ENCODE measurements at places on chromosomes 16 and 17.

- DNase-seq: no peak
Measured at GRCh38 chr17:1095853-1096173, 84.0 kb downstream of the ABR start.

GRCh38 chr17:74677558-74678466 is 34.9 kb downstream of the CD300LF start:
- no peak for DNase-seq

DNA sequence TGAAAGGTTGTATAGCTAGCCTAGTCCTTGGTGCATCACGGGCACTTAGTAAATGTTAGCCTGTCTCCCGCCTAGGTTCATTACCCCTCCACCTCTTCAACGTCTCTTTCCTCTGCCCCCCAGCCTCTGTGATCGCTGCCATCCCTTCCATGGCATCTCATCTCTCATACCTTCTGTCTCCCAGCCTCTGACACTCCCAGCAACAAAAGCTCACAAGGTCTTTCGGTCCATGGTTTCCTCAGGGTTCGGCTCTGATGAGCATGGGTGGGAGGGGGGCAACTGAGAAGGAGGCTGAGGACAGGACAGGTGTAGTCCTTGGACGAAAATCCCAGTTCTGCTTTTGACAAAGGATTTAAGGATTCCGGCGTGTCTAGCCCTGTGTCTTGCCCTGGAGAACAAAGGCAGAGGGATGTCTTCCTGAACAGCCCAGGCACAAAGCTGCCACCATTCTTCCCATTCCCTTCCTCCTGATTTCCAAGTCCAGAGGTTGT is 16.7 kb downstream of the CCR7 start:
- DNase-seq: no peak

- DNase-seq: no peak
Measured at GRCh38 chr17:33484559-33484958, 191.5 kb upstream of the ASIC2 start.

- peak; percentile 36 for DNase-seq
Measured at GRCh38 chr17:82334622-82335394, 1.2 kb upstream of the SECTM1 start.

GRCh38 chr17:76385892-76386786 is 1.7 kb downstream of the SPHK1 start:
- peak; percentile 85 for DNase-seq

GRCh38 chr16:11484691-11485258 is 101.9 kb downstream of the LITAF start:
- DNase-seq: no peak

GRCh38 chr16:85286066-85286831 is 174.0 kb upstream of the CIBAR2 start:
- DNase-seq: no peak

GRCh38 chr16:86611941-86612340 is 33.6 kb downstream of the FOXL1 start:
- DNase-seq: no peak

DNA sequence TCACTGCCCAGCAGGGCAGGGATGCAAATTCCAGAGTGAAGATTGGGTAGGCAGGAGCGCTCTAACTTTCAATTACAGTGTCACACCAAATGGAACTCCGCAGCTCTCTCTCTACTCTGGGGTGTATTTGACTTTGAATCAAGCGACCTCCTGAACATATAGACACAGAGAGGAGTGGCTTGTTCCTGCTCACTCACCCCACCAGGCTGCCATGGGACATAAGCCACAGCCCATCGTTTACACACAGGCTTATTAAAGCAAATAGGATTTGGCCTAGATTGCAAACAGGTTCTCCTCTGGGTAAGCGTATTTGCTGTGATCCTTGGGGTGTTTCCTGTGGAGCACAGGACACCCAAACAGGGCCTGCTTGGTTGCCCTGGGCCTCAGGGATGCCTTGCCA is 281.6 kb upstream of the CCL2 start:
- no peak for DNase-seq

DNA sequence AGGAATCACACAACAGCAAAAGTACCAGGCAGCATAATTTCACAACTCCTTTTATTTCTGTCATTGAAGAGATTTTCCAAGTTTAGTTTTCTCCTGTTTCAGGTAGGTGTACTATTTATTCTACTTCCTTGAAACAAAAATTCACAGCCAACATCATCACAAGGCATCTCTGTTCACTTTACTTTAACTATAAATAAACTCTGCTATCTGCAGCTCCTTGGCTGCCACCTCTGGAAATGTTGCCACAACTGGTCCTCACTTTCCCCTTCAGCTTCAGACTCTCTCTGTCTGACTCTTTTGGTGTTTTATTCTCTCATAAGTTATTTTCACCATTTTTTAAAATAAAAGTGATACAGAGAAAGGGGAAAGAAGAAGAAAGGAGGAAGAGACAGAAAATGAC is 27.9 kb upstream of the KIF2B start:
- no peak for DNase-seq

DNA sequence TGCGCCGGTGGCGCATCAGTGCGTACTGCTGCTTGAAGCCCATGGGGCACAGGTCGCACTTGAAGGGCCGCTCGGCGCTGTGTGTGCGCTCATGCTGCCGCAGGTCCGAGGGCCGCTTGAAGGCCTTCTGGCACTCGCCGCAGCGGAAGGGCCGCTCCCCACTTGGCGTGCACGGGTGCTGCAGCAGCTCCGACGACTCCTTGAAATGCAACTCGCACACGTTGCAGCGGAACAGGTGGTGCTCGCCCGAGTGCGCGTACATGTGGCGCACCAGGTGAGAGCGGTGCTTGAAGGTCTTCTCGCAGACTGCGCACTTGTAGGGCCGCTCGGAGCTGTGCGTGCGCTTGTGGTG is 3.3 kb downstream of the ZNF319 start:
- DNase-seq: no peak

- DNase-seq: no peak
Measured at GRCh38 chr17:34156741-34157589, 98.1 kb upstream of the CCL2 start.

- no peak for DNase-seq
Measured at GRCh38 chr17:68399638-68400403, 57.5 kb downstream of the WIPI1 start.

DNA sequence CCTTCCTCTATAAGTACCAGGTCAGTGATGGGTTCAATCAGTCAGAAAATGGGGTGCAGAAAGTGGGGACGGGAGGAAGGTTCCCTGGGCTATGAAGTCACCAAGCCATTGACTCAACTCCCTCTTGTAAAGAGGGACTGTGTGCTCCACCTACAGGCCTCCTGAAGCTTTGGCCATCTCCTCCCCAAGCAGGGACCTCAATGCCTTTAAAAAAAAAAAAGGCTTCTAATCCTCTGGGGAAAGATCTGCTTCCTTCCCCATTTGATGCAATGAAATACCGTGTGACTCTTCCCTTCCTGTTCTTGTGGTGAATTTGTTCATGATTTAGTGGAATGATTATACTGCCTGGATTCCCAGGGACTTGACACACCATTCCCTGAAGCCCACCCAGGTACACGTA is 30.8 kb downstream of the VWA3A start:
- no peak for DNase-seq

DNA sequence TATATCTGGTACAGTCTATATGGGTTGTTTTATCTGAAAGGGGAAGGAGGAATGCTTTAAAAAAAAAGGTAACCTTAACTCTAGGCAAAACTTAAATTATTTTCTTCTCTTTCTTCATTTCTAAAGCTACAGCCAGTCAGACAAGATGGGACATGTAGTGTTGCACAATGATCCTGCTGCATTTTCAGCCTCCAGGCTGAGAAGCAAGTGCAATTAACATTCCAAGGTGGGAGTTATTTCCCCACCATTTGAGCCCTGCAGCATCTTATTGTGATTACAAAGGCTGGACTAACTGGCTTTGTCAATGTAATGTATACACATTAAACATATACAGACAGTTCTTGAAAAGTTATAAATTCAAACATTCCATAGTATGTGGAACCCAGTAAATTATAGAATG is 22.6 kb upstream of the NF1 start:
- DNase-seq: no peak

- no peak for DNase-seq
Measured at GRCh38 chr17:57068222-57068658, 16.8 kb upstream of the AKAP1 start.

DNA sequence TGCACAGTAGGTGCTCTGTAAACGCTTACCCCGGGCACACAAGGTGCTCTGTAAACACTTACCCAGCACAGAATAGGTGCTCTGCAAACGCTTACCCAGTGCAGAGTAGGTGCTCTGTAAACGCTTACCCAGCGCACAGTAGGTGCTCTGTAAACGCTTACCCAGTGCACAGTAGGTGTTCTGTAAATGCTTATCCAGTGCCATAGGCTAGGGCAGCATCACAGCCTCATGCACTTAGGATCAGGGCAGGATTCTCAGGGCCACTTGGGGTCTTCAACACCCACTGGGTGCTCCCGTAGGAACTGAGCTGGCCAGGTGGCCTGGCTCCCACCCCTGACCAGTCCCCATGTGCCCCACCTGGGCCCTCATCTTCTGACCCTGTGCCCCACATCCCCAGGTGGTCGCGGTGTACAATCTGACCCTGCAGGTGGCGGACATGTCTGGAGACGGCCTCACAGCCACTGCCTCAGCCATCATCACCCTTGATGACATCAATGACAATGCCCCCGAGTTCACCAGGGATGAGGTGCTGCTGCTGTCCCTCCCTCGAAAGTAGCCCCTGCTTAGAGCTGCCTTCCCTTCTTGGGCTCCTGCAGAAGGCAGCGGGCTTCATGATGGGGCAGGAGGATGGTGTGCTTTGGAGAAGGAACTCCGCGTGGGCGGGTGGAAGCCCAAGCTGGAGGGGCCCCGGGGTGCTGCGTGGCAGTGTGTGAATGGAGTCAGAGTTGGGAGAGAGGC is 13.1 kb downstream of the SLC22A31 start:
- DNase-seq: no peak

- peak; percentile 79 for DNase-seq
Measured at GRCh38 chr16:89093602-89094251, at the start of gene ACSF3. Gene ACSF3 (plus strand): TSS chr16:89093852. CDS start chr16:89100682, 6,830 bp downstream.

GRCh38 chr17:57916925-57917858 is 38.0 kb downstream of the CUEDC1 start:
- DNase-seq: peak; percentile 34

DNA sequence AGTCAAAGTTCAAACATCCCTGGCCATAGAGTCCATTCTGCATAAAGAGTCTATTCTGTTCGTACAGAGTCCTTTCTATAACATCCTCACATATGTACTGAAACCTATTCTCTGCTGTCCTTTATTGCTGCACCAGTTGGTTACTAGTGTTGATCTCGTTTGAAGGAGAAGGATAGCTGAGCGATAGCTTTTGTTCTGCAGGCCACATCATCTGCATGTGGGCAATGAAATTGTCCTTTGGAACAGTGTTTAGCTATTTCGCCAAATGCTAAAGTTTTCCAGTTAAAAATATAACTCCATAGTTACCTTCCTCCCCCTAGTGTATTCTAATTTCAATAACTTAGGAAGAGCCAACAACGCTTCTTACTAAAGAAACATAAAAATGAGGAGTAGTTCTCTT is 6.0 kb downstream of the RHOT1 start:
- no peak for DNase-seq

GRCh38 chr17:36947922-36948716 is 635 bp upstream of the AATF start:
- peak; percentile 35 for DNase-seq

DNA sequence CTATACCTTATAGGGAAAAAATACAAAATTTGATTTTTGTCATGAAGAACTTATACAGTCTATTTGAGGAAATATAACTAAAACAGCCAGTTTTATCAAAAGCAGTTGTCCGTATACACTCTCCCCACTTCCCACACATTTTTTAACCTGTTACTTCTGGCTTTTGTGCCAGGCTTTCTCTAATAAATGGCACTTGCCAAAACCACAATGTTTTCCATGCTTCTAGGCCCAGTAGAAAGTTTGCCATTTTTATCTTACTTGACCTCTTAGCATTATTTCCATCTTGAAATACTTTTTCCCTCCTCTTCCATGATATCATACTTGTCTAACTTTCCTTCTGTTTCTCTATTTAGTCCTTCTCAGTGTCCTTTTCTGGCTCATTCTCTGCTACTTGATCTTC is 38.8 kb downstream of the EFCAB5 start:
- no peak for DNase-seq

DNA sequence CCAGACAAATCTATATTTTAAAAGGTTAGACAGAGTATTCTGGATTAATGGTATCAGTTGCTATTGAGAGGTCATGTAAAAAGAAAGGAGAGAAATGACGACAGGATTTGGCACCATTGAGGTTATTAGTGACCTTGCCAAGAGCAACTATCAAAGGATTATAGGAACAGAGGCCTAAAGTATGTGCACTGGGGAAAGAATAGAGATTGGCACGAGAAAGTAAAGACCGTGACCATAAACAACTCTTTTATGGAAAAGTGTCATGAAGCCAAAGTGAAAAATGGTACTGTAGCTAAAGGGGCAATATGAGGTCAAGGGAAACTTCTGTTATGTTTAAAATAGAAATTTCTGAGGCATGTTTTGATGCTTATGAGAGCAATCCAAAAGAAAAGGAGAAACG is 115.2 kb upstream of the KIF2B start:
- no peak for DNase-seq

DNA sequence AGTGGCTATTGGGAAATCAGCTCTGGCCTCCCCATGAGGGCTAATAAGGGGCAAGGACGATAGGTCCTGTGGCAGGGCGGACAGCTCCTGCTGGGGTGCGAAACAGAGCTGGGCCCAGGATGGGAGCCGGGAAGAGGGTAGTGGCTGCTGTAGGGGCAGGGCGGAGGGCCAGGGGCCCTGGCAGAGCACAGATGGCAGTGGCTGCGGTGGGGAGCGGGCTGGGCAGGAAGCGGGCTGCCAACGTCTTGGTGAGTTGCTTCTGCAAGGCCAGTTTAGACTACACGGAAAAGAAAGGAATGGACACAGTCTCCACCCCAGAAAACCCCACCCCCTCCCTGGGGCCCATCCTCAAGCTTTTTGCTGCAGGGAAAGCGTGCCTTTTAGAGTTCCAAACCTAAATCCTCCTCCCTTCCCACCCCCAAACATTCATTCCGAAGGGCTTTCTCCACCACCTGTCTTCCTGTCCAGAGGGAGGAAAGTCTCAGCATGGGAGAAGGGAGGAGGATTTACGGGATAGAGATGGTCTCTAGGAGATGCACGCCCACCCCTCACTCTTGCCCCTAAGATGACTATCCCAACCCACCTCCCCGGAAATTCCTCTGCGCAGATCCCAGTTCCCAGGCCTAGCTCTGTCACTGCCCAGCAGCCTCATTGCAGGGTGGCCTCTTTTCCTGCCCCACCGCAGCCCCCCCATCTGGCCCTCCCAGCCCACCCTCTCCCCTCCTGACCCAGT is 7.1 kb downstream of the NKIRAS2 start:
- no peak for DNase-seq

DNA sequence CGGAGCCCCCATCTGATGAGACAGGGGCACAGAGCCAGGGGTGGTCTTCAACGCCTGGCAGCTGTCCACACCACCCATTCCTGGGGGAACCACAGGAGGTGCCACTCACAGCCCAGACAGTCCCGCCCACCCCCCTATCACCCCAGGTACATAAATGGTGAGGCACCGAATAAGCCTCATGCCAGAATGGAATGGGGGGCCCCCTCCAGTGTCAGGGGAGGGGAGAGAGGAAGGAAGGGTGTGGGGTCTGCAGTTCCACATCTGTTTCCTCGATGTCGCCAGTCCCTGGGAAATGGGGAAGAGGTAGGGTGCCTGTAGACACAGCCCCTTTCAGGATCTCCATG is 1.7 kb downstream of the TMC6 start:
- DNase-seq: no peak

All from activated T-cell treated with anti-CD3 and anti-CD28 coated beads, Interleukin-2, amount 50 U/mL, for 1 hour (primary cell).